Left hindlimb (tissue), 1 donor: ENCODE measurements at places on chromosomes 1 and 21.

DNA sequence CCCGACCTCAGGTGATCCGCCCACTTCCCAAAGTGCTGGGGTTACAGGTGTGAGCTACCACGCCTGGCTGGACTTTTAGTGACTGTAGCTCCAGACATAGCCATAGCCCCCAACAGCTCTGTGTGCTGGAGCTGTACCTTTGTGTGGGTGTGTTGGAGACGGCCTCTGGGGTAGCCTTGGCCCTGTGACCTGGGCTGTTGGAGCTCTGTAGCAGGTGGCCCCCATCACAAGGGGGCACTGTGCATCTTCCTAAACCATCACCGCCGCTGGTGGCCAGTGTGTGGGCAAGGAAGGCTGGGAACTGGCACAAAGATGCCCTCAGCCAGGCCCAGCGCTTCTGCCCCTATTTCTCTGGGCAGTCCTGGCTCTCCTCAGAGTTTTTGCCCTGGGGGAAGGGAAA, 38.4 kb upstream of the FOXO6 start:
- DNase-seq = no peak

- no peak for DNase-seq
These were observed 151.2 kb downstream of the PTBP2 start for GRCh38 chr1:96872757-96873156.

DNA sequence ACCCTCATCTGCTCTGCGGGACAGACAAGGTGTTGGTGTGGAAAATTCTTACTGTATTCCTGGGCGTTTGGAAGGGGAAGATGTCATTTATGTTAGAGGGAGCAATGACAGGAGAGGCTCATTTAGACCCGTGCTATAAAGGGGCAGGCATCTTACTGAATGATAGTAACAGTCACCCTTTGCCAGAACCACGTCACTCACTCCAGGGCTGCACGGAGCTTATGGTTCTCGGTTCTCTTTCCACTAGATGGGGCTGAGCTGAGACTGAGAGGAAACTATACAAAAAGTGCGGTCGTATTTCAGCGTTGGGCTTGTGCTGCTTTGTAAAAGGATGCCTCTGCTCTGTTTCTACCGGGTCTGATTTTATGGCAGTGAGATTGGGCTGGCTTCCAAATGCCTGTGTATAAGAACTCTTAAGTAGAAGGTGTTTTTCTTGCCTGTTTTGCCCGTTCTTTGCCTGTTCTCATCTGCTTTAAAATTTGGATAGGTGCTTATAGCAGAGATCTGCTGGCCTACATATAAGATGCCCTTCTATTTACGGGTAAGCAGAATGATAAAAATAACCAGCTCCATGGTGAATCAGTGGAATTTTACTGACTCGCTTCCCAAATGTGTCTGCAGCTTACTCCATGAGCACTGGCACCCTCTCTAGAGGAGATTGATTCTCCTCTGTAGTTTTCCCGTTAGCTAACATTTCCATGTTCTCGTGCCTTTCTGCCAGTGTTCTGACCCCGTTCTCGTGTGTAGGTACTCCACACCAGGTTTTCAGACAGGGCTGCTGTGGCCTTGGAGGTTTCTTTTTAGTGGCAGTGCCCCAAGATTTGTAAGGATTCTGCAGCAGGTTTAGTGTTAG, 55.9 kb downstream of the MRPS6 start:
- DNase-seq = peak; percentile 85

- DNase-seq = peak; percentile 77
These were observed 805.3 kb downstream of the USP25 start for GRCh38 chr21:16535102-16535422.

- DNase-seq = no peak
These were observed 35.2 kb downstream of the ZNF670 start for GRCh38 chr1:247043406-247043805.

- DNase-seq = no peak
These were observed 7.5 kb downstream of the MINDY1 start for GRCh38 chr1:150999051-150999674.

- DNase-seq = no peak
These were observed 99.1 kb downstream of the PTGER3 start for GRCh38 chr1:70948396-70949017.

GRCh38 chr1:203033287-203033686, 7.0 kb downstream of the PPFIA4 start:
- no peak for DNase-seq

DNA sequence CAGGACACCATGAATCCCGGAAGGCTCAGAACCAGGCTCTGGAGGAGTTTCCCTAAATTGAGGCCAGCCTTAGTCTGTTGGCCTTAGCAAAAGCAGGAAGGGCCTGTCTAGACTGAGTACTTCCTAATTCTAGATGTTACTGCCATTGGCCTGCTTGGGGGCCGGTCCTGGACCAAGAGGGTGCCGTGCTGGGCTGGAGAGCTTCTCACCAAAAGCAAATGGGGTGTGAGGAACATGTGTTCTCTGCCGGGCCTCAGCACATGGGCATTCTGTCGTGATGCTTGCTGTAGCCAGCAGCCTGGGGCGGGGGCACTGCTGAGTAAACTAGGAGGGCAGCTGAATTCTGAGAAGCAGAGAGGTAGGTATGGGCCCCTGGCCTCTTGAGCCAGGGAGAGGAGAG, 35.7 kb upstream of the MAN1C1 start:
- DNase-seq = no peak

GRCh38 chr1:172537827-172538391, 5.0 kb downstream of the SUCO start:
- no peak for DNase-seq

GRCh38 chr1:195867638-195868037, 740.6 kb downstream of the KCNT2 start:
- no peak for DNase-seq

- no peak for DNase-seq
These were observed 95.5 kb upstream of the TPTE start for GRCh38 chr21:10425856-10426255.

DNA sequence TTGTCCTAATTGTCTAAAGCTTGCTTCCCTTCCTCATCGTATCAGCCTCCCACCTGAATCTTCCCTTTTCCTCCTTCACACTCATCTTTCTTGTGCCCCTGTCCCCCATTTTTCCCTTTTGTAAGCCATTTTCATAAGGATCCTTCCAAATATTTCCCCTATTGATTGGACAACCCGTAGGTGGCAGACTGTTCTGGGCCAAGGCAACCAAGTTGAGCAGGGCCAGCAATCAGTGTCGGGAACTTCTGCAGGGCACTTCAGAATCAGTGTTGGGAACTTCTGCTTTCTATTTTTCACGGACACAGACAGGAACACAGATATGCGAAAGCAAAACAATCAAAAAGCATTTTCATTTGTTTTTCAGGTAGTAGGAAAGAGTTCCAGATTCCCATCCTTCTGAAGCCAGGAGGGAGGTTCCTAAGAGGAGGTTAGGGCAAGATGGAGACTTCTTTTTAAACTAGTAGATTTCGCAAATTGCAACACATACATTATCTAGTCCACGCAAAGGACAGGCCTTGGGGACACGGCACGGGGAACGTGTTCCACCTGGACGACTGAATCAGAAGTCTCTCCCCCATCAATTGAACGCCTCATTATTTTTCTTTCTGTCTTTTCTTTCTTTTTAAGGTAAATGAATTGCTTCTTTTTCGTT, 691 bp upstream of the MPZL1 start:
- peak; percentile 51 for DNase-seq

DNA sequence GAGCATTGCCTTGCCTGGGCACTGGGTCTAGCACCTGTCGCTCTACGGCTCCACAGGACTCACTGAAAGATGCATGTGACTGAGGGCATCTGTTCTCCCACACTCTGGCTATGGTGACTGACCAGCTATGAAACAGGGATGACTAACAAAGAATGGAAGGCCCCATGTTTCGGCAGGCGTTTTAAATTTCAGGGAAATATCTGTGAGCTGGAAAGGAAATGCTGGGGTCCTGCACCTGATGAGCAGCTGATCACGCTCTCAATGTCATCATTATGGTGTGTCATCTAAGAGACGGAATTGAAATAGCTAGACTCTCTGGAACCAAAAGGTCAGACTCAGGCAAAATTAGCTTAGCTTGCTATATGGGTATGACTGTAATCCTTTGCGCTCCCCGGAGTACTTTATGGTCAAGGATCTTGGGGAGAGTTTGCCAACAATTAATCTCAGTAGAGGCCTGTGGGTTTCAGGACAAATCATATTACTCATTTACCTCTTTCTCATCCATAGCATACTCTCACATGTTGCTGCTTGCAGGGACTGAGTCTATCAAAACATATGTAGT, 24.5 kb upstream of the PALMD start:
- DNase-seq = peak; percentile 33

DNA sequence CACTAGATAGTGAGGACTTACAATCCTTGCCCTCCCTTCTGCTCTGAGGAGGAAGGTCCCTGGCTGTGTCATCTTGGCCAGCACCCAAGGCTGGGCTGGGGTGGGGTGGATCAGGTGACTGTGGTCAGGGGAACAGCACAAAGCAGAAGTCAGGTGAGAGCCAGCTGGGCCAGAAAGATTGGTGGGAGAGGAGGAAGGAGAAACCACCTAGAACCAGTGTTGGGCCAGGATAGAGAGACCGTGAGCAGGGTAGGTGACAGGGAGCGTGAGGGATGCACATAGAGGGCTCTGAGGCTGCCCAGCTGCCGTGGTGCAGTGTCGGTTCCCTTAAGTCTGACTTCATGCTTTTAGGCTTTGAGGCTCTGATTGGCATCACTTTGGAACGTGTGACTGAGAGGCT, 22.7 kb downstream of the NCF2 start:
- no peak for DNase-seq

GRCh38 chr21:45260191-45260825, 27.4 kb downstream of the POFUT2 start:
- no peak for DNase-seq

DNA sequence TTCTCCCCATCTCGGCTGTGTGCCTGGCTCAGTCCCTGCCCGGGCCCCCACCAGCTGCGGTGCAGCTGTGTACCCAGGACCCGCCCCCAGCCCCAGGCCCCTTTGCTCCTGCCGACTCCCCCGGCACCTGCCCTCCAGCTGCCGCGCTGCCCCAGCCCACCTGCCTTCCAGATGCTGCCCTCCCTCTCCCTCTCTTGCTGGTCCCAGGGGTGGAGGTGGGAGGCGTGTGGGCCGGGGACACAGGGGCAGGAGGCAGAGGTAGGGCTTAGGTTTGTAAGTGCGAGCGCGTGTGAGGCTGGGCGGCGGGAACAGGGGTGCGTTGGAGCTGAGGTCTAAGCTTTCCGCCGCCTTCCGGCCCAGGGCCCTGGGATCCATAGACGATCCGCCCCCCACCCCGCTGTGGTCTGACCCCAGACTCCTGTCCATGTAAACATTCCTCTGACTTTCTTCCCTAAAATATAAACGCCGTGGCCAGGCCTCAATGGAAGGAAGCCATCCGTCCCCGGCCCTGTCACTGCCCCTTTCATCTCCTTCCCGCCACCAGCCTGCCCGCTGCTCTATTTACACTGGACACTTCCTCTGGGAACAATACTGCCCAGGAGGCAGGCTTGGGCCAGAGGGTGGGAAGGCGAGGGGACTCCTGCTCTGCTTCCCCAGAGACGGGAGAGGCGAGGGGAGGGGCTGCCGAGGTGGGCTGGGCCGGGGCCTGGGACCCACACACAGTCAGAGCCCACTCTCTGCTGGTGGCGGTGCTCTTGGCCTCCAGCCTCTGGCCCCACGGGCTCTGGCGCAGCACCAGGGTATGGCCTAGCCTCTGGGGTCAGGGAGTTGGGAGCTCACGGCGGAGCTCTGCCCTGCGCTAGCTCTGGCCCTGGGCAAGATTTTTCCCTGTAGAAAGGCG, 128.3 kb downstream of the CASZ1 start:
- DNase-seq = peak; percentile 62

- no peak for DNase-seq
These were observed 362 bp downstream of the ZBTB48 start for GRCh38 chr1:6580119-6580592.
